Vagina (tissue), 2 donors: ENCODE measurements at places on chromosomes 1 and 21. TPM values are rescaled to one million over a fixed set of nuclear protein-coding genes. Genes with fewer than 3 reads are reported as not detected.

Gene KIAA1614
- 13.0 TPM for total RNA-seq

Gene MX2
- 13.5 TPM for total RNA-seq

Gene PAX7
- not detected for total RNA-seq

Gene TLR5
- 15.2 TPM for total RNA-seq

Gene PEAR1
- total RNA-seq: 11.5 TPM

Gene MIXL1
- total RNA-seq: not detected

- DNase-seq: no peak
Measured at GRCh38 chr1:38026592-38027200, 14.2 kb downstream of the UTP11 start.
